Activated CD4-positive, alpha-beta T cell treated with anti-CD3 and anti-CD28 coated beads, Interleukin-2, amount 50 U/mL, for 4 hours (primary cell): ENCODE measurements at places on chromosomes 3 and 15.

DNA sequence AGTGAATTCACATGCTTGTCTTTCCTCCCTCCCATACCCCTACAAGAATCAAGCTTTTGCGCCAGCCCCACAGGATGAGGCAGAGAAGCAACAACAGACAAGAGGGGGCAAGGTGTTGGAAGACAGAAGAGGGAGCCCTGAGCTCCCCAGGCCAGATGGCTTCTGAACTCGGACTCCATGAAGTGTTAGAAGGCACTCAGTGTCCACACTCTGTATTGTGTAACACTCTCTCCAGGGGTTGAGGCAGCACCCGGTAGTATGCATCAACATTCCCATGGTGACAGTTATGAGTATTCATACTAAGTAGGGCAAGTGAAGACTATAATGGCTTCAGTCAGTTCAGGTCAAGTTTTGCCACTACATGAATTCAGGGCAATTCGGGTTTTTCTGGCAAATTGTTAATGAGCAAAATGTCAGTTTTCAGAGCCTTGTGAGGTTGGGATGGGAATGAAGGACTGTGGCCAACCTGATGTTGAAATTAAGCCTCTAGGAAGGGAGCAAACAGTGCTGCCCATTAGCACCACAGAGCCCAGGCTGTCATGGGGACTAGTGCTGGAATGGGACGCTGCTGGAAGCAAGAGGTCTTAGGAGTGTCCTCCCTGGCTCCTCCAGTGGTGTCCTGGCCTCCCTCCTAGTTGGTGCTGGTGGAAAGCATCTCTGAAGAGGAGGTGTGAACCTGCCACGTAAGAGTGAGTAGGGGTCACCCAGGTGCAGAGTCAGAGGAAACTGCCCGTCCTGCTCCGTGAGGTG is 79.4 kb downstream of the KLF15 start:
- DNase-seq: no peak

DNA sequence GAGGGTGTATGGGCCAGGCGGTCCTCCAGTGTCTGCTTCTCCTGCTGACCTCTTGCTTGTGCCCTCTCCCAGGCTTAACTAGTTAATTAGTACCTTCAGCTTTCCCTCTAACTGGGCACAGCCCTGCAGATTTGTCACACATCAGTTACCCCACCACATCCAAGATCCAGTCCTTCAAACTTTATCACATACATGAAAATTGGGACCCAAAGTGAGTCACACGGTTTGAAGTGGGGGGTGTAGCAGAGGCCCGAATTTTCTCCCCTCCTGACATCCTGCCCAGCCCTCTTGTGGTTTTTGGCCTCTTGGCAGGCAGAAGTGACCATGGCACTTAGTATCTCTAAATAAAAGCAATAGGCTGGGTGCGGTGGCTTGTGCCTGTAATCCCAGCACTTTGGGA is 3.9 kb downstream of the MAPKAPK3 start:
- DNase-seq: no peak

GRCh38 chr15:39976291-39977274 is 42.7 kb downstream of the EIF2AK4 start:
- DNase-seq: no peak

DNA sequence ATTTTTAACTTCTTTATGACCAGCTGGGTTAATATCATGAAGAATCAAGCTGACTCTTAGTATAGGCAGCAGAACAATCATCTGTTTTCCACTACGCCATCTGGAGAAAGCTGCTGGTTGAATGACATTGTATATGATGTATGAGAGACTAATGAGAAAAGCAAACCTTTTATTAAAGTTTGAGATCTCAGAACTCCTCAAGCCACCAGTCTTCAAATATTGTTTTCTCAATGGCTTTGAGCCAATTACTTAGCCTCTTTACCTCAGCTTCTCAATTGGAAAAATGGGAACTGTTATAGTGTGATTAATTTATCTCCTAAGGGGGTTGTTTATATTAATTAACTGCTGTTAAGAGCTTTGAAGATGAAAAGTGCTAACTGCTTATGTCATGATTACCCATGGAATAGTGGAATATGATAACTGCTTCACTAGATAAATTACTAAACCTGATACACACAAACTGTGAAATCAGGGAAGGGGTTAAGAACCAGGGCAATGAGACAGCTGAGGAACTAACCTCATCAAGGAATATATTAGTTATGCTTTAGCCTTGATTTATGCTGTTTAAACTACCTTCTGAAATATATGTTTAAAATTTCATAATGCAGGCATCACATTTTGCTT is 330.1 kb downstream of the SOX2 start:
- DNase-seq: no peak

- DNase-seq: no peak
These were observed 51.0 kb upstream of the ATP13A3 start for GRCh38 chr3:194537732-194538247.

GRCh38 chr15:27328608-27329007 is 357.6 kb downstream of the GABRG3 start:
- no peak for DNase-seq
